CD4-positive, alpha-beta T cell treated with Interleukin-1 beta for 1 hour (primary cell): ENCODE measurements at places on chromosomes 12 and 14.

DNA sequence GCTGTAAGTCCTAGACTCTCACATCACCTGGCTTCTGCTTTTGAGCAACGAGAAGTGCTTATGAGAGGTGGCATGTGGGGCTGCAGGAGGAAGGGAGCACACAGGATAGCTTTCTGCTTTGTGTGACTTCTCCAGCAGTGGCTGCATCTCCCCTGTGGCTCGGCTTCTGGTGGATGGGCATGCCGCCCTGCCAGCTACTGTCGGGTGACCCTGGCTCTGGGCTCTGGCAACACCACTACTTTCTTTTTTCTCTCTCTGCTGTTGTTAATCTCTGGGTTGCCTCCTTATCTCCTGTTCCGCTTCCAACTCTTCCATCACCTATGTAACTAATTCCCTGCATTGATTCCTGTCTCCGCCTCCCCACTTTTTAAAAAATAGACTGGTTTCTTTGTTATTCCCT is 209.1 kb upstream of the DAAM1 start:
- DNase-seq, result no peak

- no peak for DNase-seq
These were observed 44.0 kb upstream of the GZMB start for GRCh38 chr14:24677956-24678355.

DNA sequence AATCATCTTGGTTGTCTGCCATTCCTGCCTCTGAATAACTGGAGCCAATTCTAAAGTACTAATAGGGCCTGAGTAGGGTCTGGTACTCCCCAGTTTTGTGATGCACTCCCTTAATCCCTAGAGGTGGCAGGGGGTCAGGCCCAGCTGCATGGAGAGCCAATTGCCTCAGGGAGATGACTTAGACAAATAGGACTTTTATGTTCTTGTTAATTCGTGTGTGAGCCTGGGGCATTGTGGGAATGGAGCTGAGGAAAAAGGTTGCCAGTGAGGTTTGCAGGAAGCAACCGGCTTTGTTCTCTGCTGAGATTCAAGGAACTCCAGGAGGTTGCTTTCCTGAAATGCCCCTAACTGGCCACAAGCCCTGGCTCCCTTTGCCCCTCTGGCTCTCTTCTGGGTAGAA is 6.8 kb upstream of the DCD start:
- no peak for DNase-seq

DNA sequence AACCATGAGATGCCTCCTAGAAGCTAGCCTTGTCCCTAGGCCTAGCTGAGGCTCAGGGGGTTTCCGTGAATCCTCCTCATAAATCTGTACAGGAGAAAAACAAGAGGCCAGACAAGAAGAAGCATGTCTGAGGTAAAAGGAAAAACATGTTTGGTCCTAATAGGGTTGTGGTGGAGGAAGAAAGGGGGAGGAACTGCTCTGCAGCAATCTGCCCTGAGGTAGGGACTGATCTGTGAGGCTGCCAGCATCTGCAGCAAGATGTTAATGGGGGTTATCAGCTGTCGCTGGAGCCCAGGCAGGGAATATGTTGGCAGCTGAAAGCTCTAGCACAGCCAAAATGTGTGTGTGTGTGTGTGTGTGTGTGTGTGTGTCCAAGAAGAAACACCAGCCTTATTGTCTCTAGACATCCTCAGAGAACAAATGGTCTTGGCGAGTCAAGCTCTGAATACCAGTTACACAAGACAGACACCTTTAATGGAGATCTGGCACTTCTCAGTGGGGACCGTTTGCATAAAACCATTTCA is 218.5 kb downstream of the NUAK1 start:
- DNase-seq, result no peak

GRCh38 chr12:24201258-24201970 is 251.9 kb upstream of the SOX5 start:
- DNase-seq, result no peak

DNA sequence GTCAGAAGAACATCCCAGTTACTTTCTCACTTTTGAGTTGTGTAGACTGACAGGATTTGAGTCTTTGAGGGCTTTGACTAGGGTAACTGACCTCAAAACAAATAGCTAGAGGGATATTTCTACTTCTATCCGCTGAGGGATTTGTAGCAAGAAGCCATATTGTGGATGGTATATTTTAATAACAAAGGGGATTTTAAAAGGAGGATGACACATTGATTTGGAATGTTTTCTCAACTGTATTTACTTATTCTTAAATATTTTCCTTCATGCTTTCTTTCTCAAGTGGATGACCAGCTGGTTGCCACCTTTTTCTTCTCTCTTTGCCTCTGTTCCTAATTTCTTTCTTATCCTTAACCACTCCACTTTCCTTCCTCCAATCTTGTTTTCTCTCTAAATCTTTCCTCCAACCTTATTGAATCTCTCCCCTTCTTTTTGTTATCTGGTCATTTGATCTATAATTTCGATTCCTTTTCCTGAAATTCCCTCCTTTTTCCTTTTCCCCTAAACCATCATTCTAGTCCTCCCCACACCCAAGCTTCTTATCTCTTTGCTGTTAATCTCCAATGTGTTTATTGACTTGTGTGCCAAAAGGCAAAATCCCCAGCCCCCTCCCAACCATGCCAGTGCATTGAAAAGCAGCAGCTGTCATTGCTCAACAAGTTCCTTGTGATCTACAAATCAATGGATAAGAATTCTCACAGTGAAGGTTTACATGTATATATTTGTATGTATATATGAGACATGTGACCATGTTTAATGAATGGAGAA is 411.6 kb downstream of the RAD51B start:
- no peak for DNase-seq

- DNase-seq, result no peak
These were observed 15.8 kb downstream of the DAAM1 start for GRCh38 chr14:59204305-59204704.

- DNase-seq, result no peak
These were observed 5.1 kb downstream of the DPPA3 start for GRCh38 chr12:7716381-7716780.

- DNase-seq, result no peak
These were observed 1.8 kb upstream of the CCDC88C start for GRCh38 chr14:91419451-91419850.

- DNase-seq, result no peak
These were observed 27.7 kb downstream of the UBR7 start for GRCh38 chr14:93234798-93235197.

DNA sequence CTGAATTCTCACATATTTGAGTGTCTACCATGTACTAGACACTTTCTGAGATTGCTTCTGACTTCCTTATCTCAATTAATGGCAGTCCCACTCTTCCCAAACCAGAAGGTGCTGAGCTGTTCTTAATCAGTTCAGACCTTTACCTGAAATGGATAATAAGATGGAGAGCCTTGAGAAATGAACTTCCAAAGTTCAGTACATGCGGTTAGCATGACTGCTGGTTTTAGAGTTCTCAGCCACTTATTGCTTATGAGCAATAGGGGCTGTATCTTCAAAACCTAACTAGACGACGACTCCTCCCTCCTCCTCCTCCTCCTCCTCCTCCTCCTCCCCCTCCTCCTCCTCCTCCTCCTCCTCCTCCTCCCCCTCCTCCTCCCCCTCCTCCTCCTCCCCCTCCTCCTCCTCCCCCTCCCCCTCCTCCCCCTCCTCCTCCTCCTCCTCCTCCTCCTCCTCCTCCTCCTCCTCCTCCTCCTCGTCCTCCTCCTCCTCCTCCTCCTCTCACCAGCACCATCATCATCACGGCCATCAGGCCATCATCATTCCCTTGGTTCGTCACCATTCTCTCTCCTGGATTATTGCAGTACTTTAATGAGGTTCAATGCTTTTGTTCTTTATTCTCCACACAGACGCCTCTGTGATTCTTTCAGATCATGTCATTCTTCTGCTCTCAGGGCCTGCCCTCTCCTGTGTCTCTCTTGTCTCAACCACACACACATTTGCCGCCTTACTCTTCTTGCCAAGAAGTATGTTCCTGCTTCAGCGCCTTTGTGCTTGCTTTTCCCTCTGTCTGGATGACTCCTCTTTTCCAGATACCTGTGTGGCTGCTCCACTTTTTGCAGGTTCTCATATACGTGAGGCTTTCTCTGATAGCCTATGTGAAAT is 2.7 kb downstream of the PCNX1 start:
- no peak for DNase-seq
